ENCODE measurements at places on chromosomes 6 and 20. TPM values are rescaled to one million over a fixed set of nuclear protein-coding genes. Genes with fewer than 3 reads are reported as not detected.

- no peak for DNase-seq
These were observed 39.4 kb upstream of the MYB start for GRCh38 chr6:135141728-135142127.

DNA sequence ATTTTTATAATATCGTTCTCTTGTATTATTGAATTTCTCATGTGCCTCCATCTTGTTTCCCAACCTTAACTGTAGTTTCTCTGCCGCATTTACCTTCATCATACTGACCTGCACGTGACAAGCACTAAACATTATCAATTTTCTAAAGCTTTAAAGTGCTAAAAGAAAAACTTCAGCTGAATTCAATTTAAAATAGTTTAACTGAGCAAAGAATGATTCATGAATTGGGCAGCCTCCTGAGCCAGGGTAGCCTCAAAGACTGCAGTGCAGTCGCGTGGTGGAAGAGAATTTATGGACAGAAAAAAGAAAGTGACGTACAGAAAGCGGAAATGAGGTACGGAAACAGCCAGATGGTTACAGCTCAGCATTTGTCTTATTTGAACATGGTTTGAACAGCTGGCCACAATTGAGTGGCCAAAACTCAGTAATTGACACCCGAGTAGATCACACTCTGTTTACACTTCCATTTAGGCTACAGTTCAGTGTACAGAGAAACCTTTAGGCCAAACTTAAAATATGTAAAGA, 4.2 kb upstream of the ZDHHC14 start:
- DNase-seq, result no peak

Gene PRKN
- total RNA-seq, result not detected

DNA sequence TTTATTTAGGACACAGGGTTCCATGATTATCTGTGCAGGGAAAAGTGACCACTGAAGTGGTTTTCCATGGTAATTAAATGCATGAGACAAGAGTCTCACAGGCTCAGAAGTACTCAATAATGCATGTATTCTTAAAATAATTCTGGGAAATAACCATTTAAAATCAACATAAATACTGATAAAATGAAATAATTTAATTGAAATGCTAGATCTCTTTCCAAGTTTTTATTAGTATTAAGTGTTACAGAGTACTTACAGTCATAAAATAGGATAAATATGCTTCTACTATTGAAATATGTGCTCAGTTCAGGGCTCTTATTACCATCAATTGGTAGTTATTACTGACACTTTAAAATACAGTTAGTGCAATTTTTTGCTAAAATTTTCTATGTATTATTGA, 916.0 kb upstream of the GJE1 start:
- no peak for DNase-seq

Gene SLC35B3
- total RNA-seq, result 21.2 TPM

DNA sequence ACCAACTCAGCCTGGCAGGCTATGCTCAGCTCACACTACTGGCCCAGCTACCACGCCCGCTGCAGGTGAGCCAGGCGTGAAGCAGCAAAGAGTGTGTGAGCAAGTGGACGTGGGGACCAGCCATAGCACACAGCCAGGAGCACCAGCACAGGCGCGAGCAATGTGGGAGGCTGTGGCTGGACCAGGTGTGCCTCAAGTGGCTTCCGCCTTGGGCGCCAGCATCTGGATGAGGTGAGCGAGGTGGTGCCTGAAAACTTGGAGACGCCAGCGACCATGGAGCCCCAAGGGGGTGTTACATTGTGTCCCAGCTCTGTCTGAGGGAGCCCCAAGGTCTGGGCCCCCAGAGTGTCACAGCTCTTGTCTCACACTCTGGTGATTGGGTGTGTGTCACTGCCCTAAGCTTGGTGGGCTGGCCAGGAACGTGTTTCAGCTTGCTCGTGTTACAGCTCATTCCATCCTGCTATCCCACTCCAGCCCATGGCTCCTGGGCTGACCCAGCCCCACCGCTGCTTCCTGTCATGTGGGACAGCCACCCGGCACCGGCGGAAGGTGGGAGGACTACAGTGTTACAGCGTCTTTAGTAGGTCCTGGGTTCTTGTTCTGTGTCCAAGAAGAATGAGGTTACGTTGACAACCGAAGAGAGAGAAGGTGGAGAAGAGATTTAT, 508.0 kb upstream of the MMS22L start:
- no peak for DNase-seq

GRCh38 chr6:144331491-144331969, 46.4 kb downstream of the UTRN start:
- no peak for DNase-seq

Gene CST3
- total RNA-seq, result 131 TPM

Gene OTOR
- total RNA-seq, result not detected

Gene GPR63
- total RNA-seq, result 2.4 TPM

- no peak for DNase-seq
These were observed 163.8 kb downstream of the AIG1 start for GRCh38 chr6:143224516-143224915.

DNA sequence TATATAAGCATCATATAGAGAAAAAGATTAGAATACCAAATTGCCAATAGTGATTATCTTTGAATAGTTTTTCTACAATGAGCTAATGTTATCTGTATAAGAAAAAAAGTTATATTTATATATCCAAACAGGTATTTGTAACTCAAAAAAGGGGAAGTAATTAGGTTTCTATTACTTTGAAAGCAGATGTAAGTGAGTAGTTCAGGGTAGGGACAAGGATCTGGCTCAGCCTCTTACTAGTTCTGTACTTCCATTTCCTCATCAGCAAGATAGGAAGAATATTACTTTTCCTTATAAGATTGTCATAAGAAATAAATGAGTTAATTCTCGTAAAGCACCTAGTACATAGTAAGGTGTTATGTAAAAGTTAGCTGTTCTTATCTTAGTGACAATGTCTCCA, 32.2 kb downstream of the AHI1 start:
- no peak for DNase-seq

- DNase-seq, result peak; percentile 18
These were observed 25.0 kb downstream of the CYB5R4 start for GRCh38 chr6:83884523-83884922.

DNA sequence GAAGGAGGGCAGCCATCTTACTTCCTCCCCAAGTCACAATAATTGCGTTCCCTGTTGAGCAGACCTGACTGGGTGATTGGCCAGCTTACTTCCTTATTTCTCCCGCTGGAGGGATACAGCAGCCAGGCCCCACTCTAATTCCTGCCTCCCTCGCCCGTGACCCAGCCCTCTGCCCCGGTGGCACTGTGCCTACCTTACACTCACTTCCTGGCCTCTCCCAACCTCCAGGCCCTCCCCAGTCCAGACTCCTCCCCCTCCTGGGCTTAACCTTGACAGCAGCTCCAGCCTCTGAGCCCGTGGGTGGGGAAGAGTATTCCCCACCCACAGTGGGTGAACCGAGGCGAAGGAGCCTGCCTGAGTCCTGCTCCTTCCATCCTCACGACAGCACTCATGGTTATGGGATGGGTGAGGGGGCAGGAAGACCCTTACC, 3.0 kb downstream of the BAK1 start:
- peak; percentile 3 for DNase-seq

- no peak for DNase-seq
These were observed 173.2 kb downstream of the CDH26 start for GRCh38 chr20:60131375-60131774.

DNA sequence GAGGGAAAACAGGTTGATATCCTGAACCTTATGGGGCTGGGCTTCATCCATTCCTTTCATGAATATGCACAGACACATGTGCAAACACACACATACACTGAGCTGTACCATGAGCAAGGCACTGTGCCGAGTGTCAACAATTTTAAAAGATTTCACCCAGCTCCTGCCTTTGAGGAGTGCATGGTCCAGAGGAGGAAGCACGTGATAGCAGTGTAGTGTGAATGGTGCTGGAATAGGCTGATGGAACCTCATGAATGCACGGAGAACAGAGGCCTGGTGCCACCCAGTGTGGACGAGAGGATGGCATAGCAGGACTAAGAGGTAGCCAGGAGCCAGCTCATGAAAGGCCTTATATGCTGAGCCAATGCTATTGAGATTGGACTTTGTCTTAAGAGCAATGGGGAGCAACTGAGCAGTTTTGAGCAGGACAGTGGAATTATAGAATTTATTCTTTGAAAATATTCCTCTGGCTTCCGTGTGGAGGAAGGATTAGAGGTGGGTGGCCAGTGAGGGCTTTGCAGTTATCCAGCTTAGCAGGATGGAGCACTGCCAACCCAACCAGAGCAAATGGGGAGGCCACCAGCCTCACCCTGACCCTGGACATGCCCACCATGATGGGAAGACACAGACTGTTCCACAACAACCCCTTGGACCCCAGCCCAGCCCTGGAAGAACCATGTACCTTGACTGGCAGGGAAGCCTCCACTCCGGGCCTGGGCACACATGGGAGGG, 84.4 kb downstream of the UNC5CL start:
- DNase-seq, result no peak

Gene DDO
- 1.4 TPM for total RNA-seq

DNA sequence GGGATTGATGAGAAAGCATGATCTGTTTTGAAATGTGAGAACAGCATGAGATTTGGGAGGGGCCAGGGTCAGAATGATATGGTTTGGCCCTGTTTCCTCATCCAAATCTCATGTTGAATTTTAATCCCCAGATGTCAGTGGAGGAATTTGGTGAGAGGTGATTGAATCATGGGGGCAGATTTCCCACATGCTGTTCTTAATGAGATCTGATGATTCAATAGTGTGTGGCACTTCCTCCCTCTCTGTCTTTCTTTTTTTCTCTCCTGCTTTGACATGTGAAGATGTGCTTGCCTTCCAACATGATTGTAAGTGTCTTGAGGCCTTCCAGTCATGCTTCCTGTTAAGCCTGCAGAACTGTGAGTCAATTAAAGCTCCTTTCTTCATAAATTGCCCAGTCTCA, 1060.3 kb upstream of the CITED2 start:
- no peak for DNase-seq

Gene TTLL9
- total RNA-seq, result 0.27 TPM

DNA sequence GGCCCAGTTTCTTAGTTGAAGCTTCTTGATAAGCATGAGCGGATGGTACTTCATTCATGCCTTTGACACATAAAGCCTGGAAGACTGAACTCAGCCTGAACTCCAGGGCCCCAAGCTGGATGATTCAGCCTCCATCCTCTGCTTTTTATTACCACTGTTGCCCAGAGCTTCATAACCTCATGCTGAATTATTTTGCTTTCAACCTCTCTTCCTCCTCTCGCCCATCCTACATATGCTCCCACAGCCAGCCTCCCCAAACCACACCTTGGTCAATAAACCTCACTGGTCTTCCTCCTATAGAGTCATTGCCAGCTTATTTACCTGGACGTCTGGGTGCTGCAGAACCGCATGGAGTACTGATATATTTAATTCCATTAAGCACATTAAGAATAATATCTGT, 59.4 kb downstream of the SLC35B3 start:
- DNase-seq, result no peak

- no peak for DNase-seq
These were observed 54.1 kb downstream of the ATXN1 start for GRCh38 chr6:16706911-16707783.

DNA sequence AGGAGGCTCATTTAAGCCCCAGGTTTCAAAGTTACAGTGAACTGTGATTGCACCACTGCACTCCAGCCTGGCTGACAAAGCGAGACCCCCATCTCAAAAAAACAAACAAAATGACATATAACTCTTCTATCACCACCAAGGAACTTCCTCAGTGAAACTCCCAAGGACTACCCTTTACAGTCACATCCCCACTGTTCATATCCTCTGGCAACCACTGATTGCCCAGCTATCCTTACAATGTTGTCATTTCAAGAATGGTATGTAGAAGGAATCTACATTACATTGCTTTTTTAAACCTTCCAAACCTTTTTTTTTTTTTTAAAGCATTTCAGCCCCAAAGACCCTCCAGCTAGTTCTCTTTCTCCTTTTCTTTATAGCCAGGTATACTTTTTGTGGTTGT, 123.1 kb upstream of the CARMIL1 start:
- DNase-seq, result no peak

DNA sequence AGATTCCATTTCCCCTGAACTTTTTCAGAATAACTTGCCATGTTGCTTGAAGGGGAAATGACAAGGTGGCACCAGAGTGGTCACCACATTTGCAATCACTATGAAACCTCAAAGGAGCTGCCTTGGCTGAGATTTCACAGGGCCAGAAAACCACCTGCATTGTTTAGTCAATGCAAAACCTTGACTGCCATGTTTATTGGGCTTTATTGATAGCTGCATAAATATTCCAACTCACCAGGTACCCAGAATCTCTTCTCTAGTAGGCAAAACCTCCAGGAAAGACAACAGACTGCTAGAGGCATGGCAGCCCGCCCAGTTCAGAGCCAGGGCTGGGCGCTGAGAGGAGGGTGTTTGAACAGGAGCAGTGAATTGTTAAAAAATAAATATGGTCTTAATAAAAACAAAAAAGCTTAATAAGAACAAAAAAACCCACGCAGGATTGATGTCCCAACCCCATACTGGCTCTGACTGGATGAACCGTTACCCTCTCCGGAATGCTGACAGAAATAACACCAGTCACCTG, 375.6 kb downstream of the ZFAND3 start:
- no peak for DNase-seq

DNA sequence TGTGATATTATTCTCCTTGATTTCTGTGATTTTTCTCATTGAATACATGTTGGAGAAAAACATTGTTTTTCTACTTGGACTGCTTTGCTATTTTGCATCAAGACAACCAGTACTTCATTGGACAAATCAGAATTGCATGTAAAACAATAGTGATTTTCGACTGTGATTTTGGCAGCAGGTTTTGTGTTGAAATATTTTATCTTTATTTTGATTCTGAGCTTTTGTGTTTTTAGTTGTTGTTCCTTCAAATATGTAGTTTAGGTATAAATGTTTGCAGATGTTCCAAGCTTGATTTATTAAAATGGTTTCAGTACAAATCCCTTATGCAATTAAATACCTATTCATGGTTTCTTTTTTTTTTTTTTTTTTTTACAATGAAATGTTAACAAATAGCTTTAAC, 754.1 kb downstream of the DOK5 start:
- no peak for DNase-seq

Gene IPCEF1
- 0.54 TPM for total RNA-seq

GRCh38 chr20:47775841-47776240, 9.4 kb downstream of the SULF2 start:
- DNase-seq, result no peak

- no peak for DNase-seq
These were observed 302.7 kb downstream of the QKI start for GRCh38 chr6:163717106-163717764.

Gene TAF4
- 2.0 TPM for total RNA-seq

GRCh38 chr20:32052778-32053362, 828 bp downstream of the HCK start:
- DNase-seq, result no peak

DNA sequence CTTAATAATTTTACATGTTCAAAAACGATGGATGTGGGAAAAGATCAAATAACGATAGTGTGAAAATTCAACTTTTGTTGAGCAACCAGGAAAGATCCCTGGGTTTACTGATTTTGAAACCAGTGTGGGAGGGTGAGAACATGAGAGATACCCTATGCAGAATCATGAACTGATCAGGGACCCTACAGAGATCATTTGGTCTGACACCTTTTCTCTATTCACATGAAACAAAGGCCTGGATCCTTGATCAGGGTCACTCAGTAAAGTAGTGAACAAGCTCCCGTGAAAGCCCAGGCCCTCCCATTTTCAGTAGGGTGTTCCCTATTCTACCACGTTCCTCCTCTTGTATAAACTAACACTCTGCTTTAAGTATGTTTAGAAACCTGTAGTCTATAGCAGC, 60.5 kb upstream of the DUSP22 start:
- DNase-seq, result no peak

Data from H4 (cell line).